GM13977 (cell line): ENCODE measurements at places on chromosomes 12 and 14.

- peak; percentile 67 for DNase-seq
Measured at GRCh38 chr14:75979071-75979571, 2.7 kb downstream of the TGFB3 start.

DNA sequence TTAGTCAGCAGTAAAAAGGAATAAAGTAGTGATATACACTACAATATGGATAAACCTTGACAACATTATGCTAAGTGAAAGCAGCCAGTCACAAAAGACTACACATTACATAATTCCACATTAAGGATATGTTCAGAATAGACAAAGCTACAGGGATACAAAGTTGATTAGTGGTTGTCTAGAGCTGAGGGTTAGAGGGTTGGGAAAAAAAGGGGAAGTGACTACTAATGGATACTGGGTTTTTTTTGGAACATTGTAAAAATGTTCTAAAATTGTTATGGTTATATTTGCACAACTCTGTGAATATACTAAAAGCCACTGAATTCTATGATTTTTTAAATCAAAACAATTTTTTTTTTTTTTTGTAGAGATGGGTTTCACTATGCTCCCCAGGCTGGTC is 4.8 kb upstream of the NGDN start:
- DNase-seq: no peak

GRCh38 chr14:31965735-31966598 is 111.1 kb upstream of the ARHGAP5 start:
- no peak for DNase-seq

- no peak for DNase-seq
Measured at GRCh38 chr12:69211160-69211559, 28.2 kb upstream of the CPSF6 start.

- no peak for DNase-seq
Measured at GRCh38 chr12:120642121-120642520, 1.7 kb downstream of the CABP1 start.

DNA sequence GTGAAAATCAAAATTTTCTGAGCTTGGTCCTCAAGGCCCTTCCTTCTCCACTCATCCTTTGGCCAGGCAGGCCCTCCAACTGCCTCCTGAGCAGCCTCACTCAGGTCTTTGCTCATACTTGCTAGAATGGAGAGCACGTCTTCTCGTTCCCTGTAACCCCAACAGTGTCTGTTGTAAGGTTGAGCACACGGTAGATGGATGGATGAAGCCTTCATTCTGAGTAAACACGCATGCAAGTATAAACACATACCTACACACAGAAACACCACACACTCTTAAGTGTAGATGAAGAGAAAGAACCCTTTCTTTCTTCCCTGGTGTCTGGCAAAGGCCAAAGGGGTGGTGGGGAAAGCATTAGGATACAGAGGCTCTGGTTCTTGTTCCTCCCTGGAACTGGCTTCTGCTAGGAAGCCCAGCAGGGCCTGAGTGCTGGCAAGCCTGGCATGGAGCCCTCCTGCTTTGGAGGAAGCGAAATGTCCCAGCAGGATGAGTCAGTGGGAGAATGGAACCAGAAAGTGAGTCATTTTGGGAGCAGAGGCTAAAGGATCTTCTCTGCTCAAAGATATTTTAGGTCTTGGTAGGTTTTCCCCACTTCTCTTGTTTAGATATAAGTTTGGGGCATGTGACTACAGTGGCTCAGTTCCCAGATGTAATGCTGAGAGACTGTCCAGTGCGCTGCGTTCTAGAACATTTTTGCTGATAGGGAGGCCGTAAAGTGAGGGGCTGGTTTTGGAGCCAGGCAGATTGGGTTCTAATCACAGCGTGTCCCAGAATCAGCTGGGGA is 127.4 kb downstream of the CACNA1C start:
- no peak for DNase-seq

- DNase-seq: no peak
Measured at GRCh38 chr12:31363416-31363809, 37.5 kb upstream of the SINHCAF start.
